ENCODE measurements at places on chromosomes 16 and 17.

DNA sequence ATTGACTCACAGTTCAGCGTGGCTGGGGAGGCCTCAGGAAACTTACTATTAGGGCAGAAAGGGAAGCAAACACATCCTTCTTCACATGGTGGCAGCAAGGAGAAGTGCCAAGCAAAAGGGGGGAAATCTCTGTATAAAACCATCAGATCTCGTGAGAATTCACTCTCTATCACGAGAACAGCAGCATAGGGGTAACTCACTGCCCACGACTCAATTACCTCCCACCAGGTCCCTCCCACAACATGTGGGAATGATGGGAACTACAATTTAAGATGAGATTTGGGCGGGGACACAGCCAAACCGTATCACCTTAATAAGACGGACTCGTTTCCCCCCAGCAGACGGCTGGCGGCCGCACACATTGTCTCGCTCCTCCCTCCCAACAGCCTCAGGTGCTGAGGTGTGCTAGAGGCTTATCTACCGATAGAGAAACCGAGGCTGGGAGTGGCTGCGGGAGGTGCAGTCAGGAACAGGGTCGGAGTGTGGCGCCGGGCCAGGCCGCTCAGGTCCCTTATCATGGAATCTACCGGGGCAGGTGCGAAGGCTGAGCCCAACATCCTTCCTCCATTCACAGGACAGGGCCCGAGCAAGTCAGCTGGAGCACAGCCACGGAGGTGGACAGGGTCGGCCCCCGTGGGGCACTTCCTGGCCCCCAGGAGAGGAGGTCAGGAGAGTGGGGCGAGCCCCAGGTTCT lies 4.9 kb upstream of the ZG16B start:
- DNase-seq: no peak

DNA sequence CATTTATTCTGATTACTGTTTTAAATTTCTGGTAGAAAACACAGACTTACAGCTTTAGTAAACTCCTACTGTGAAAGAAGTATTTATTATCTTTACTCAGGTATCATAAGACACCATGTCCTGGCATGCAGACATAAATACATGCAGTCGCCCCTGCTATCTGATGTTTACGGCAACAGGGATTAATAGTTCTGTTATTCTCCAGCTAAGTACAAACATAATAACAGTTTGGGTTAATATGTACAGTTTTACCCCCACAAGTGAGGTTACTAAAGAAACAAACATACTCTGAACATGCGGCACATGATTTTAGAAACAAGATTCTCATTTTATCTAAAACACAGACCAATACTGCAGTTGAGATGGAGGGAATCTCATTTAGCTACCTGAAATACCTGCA lies 170.8 kb downstream of the ABCA8 start:
- DNase-seq: no peak

DNA sequence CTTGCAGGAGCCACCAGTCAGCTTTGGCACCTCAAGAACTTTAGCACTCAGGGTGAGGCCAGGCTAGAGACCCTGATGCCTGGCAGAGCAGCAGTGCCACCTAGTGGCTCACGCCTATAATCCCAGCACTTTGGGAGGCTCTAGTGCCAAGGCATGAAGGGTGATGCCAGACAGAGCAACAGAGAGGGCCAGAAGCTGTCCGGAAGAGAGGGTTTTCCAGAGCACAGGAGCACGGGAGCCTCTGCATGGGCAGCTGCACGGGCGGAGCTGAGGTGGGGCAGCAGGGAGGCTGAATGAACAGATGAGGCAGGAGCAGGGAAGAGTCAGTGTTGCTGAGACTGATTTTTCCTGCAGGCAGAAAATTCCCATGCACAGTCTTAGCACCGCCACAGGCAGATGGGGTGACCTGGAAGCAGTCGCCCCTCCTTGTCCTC lies 38.9 kb downstream of the MYH3 start:
- peak; percentile 30 for DNase-seq

- no peak for DNase-seq
Observed at GRCh38 chr17:29618272-29619065, 4.2 kb downstream of the CORO6 start.

DNA sequence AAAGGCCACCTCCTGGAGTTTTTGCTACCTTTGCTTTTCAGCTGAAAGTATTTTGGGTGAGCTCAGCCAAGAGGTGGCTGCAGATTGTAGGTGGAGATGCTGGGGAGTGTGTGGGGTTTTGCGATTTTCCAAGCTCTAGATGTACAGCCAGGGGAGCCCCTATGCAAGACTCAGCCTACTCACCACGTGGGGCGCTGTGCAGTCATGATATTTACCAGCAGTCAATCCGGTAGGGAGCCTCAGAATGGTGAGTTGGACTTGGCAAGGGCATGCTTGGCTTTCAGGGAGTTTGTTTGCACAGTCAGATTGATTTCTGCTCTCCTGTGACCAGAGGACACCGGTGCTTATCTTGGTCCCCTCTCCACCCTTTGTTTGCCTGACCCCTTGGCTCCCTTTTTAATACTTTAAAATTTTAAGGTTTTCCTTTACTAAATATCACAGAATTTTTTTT lies 175.3 kb downstream of the UTP18 start:
- peak; percentile 76 for DNase-seq
